ENCODE measurements at places on chromosomes 7 and 10.

DNA sequence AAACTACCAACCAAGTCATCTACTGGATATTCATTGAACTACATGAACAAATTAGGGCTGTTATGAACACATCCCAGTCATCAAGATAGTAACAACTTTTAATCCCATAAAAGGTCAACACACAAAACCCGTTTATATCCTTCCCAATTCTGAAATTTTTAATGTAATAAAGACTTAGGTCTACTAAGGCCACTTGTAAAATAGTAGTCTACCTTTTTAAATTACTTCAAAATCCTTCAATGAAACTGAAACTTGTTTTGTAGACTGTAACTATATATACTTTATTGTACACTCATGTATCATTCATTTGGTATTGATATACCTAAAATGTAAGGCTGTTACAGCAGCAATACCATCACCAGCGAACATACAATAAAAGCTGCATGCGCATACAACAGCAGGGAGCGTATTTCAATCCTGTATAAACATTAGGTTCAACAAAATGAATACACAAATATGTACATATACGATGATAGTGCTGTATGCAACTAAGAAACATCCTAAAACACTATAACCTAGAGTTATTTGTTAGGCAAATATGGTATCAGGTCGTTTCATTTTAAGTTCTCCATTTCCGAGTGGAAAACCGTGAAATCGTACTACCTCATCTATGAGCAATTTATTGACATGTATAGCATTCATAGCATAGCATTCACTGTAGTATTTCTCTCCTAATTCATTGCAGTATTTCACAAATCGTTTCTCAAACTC is 973 bp downstream of the ATAD1 start:
- no peak for DNase-seq

GRCh38 chr10:6501931-6502330 is 78.1 kb downstream of the PRKCQ start:
- no peak for DNase-seq

GRCh38 chr10:100446130-100446761 is 16.6 kb upstream of the WNT8B start:
- DNase-seq: no peak

DNA sequence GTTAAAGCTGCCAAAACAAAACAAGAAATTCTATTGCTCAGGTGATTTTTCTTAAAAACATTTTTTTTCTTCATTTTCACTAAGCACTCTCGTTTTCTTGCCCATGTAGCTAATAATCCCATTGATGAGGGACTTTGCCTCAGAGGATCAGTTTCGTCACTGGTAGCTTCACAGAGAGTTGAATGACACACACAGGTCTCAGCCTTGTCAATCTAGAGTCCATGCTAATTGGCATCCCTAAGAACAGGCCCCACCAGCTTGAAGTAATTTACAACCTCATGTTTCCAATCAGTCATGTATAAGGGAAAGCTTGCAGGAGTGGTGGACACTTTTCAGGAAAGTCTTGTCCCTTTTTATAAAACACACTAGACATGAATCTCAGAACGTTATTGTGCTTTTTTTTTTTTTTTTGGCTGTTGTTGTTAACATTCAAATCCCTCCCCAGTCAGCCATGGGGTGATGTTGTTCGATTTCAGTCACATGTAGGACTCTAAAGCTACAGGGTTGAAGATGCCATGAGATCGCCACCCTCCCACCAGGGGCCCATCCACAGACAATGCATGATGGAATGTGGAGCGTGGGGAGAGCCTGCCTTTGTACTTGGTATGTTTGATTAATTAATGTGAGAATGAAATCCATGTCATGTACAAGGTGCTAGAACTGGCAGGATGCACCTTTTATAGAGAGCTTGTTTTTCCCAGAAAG is 232.4 kb upstream of the FZD8 start:
- no peak for DNase-seq

GRCh38 chr7:78020874-78021249 is 222.3 kb downstream of the PHTF2 start:
- no peak for DNase-seq

DNA sequence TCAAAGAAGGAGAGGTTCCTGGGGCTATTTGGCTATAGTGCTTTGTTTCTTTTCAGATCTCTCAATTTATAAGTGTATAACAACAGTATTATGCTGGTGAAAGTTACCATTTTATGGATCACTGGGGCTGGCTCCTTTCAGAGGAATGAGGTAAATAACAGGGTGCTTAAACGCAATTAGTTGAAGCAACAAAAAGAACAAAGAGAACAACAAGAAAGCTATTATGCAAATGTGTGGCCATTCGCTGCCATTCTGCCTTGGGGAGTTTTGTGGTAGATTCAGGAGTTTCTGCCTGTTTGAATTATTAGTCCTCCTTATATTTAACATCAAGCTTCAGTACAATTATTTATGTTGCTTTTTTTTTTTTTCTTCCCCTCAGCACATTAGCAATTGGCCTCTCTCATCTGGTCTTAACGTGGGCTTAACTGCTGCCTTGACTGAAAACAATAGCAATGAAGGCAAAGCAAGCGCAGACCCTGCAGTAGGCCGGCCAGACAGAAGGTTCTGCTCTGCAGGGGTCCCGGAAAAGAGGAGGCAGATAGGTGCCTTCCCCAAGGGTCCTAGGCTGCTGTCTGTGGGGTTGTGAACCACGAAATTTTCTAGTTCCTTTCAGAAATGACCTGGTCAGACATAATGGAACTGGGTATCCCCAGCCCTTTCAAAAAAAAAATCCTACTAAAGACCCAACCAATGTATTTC is 339.9 kb upstream of the PODXL start:
- no peak for DNase-seq

GRCh38 chr10:70907637-70908405 is 19.5 kb upstream of the PCBD1 start:
- DNase-seq: no peak

GRCh38 chr7:121420976-121421375 is 24.9 kb upstream of the FAM3C start:
- DNase-seq: no peak

DNA sequence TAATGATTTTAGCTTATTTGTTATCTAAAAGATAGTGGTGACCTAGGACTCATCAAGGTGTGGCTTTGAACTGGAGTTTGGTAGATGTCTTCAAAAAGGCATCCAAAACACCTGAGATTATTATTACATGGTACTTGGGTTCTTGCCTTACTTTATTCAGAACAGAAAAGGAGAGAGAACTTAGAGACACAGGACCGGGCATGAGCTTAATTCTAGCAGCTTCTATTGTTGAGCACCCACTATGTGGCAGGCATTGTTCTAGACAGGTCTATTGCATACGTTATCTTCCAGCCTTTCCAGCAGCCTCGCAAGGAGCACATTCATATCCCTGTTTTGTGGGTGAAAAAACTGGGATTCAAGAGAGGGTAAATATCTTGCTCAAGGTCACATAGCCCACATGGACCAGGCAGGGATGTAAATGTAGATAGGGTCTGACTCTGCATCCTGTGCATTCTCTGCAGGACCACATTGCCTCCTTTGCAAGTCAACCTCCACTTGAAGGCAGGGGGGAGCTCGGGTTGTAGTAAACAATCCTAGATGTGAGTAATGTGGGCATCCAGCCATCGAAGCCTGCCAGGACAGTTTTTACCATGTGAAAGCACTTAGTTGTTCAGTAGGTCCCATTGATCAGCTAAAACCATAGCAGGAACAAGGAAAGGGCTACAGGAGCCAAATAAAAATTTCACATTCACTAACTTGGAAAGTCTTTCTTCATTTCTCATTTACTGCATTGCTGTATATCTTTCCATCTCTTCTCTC is 551.4 kb downstream of the LRMDA start:
- no peak for DNase-seq

GRCh38 chr10:98318861-98319260 is 50.9 kb upstream of the LOXL4 start:
- no peak for DNase-seq

Measured in stimulated activated CD4-positive, alpha-beta T cell treated with anti-CD3 and anti-CD28 coated beads, Interleukin-1b, Interleukin-23, amount 100 ng/mL, for 4 hours (primary cell).